ENCODE measurements at places on chromosomes 7 and 10.

GRCh38 chr7:44498230-44498954 lies 7.9 kb upstream of the NUDCD3 start:
- no peak for DNase-seq

GRCh38 chr10:62805231-62806099 lies 945 bp downstream of the ADO start:
- peak; percentile 28 for DNase-seq

DNA sequence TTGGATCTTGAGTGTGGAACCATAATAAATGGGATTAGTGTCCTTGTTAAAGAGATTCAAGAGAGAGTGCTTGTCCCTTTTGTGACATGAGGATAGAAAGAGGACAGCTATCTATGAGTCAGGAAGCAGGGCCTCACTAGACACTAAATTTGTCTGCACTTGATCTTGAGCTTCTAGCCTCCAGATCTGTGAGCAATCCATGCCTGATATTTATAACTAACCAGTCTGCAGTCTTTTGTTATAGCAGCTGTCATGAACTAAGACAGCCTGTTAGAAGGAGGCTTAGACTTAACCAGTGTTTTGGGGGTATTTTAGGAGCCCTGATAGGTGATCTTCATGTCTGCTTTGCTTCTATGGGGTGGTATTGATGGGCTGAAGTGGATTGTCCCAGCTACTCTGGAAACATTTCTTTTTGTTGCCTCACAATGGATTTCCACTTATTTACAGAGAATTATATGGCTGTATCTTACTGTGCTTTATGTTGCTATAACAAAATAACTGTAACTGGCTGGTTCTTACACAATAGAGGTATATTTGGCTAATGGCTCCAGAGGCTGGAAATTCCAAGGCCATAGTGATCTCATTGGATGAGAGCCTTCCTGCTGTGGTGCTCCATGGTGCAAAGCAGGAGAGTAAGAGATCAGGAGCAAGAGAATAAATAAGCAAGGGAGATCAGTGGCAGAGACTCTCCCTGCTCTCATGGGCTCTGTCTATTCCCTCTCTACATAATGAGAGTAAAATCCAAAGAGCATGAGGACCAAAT lies 23.4 kb upstream of the AKR1C3 start:
- no peak for DNase-seq

DNA sequence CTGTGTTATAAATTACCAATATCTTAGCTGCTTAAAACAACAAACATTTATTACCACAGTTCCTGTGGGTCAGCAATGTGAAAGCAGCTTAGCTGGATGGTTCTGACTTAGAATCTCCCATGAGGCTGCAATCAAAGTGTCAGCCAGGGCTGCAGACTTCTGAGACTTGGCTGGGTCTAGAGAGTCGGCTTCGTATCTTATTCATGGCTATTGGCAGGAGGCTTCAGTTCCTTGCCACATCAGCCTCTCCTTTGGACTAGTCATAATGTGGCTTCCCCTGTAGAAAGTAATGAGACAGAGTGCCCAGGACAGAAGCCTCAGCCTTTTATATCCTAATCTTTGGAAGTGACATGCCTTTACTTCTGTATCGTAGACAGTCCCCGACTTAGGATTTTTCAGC lies 27.3 kb downstream of the RALA start:
- DNase-seq: no peak

GRCh38 chr10:74837743-74838142 lies 11.3 kb downstream of the KAT6B start:
- no peak for DNase-seq

DNA sequence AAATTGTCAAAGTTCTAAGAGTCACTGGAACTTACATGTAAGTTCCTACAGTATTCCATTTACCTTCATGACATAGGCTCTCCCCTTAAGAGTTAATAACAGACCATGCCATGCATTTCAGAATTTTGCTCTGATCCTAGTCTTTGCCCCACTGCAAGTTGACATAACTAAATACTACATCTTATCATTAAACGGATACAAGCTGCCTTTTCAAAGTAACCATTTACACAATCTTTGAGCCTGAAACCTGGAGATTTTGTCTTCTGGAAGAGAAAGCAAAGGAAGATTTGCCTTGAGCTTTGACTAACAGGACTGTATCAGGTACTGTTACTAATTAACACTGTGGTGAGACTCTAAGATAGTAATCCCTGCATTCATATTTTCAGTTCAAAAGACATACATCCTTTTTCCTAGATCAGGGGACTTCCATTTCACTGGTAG lies 9.3 kb upstream of the AKR1D1 start:
- no peak for DNase-seq

GRCh38 chr7:128875523-128875948 lies 12.9 kb downstream of the ATP6V1F start:
- no peak for DNase-seq

DNA sequence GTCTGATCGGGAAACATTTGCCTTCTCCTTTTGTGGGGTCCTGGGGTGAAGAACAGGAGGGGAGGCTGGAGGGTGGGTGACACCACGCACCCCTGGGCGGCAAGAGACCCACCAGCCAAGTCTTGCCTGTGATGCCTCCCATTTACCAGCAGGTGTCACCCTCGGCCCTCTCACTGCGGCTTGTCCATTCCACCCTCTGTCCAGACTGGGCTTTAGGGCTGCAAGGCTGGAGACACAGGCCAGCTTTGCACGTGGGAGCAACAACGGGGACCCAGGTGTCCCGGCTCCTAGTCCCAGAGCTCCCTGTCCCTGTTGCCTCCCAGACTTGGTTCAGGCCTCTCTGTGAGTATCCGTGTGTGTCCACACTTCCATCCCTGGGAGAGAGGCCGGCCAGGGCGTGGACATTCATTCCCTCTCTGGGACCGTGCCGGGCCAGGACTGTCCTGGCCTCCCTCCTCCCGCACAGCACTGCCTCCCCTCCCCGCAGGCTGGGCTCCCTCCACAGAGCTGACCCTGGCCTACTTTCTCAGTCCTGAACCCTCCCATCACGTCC lies 36.2 kb upstream of the GTF2IRD1 start:
- peak; percentile 67 for DNase-seq

DNA sequence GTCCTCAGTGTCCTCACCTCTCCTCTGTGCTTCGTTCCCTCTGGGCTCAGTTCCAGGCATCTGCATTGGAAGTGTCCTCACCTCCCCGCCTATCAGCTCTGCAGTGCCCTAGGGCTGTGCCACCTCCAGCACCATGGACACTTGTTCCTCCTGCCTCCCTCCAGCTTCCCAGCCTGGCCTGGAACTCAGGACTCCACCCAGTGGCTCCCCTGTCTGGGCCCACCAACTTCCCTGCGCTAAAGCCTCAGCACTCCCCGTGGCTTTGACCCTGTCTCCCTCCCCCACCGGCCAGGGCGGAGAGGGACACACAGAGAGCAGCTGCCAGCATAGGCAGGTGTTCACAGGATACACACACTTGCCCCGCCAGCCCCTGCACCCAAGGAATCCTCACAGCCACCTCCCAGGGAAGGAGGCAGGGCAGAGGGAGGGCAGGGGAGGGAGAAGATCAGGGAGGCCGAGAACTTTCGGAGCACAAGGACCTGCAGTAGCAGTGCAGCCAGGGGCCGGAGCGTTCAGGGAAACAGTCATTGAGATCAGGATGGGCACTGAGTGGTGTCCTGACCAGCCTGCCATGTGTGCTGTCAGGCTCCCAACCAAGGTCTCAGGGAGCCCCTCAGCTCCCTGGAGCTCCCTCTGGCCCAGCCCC lies 31.3 kb downstream of the ANXA8 start:
- DNase-seq: no peak

- no peak for DNase-seq
Observed at GRCh38 chr7:73980206-73980605, 47.8 kb upstream of the ELN start.

GRCh38 chr7:69115788-69116187 lies 482.5 kb upstream of the AUTS2 start:
- DNase-seq: no peak

- no peak for DNase-seq
Observed at GRCh38 chr7:12570168-12570533, 369 bp upstream of the SCIN start.

DNA sequence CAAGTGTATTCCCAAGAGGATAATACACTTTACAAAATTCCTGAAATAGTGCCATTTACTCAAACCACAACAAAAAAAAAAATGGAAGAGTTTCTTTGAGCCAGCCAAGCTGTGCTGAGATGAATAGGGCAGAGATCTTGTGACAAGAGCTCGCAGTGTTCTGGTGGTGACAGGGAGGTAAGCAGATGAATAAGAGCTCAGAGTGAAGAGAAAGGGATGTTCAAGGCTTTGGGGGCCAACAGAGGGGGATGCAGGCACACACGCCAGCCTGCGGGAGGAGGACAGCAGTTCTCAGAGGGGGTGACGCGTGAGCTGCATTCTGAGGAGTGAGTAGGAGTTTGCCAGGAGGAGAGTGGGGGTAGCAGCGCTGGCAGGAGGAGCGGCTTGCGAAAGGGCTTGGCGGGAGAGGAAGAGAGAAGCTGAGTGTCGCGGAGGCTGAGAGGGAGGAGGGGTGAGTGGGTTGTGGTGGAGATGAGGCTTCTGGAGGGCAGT lies 194.4 kb upstream of the IMMP2L start:
- DNase-seq: no peak

DNA sequence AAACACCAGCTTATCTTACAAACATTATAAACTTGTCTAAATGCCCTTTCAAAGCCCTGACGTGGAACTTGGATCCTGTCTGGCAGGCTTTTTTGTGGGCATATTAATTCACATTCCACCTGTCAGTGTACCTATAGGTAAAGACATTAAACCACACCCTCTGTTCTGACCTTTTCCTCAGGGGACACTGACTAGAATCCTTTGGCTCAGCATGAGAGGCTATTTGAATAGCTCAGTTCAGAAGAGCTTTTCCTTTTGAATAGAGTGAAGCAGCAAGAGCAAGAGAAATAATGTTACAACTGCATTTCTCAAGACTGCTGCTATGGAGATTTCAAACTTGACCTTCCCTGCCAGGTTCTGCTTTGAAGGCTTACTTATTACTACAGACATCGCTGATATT lies 76.9 kb downstream of the CYP51A1 start:
- no peak for DNase-seq

DNA sequence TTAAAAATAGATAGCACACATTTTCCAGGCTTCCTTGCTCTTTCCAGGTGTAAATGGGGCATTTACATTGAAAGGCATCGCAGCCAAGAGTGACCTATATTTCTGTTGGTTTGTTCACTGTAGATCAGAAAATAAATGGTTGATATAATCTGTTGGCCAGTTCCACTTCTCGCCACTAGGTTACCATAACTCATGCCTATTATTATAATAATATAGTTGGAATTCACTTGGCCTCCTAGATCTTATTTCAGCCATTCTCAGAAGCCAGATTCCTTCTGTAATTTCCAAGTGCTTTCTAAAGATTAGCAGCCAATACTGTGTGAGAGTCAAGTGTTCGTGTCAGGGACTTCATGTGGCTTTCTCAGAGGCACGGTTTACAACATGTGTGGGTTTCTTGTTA lies 179.5 kb downstream of the DNAH11 start:
- no peak for DNase-seq

- no peak for DNase-seq
Observed at GRCh38 chr7:2757361-2757903, 69.4 kb downstream of the AMZ1 start.

DNA sequence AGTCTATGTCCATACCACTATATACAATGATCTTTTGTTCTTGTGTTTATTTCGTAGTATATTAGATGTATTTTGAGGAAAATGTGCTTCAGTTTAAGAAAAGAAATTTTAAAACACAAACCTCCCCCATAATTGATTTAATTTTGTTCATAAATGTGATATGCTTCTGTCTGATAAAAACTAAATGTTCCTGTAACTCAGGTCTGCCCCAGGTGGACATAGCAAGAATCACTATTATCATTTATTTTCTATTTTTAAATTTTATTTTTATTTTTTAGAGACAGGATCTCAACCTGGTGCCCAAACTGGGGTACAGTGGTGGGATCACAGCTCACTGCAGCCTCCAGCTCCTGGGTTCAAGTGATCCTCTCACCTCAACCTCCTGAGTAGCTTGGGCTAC lies 43.2 kb downstream of the BEND7 start:
- DNase-seq: no peak

- DNase-seq: no peak
Observed at GRCh38 chr10:15315286-15315685, 55.8 kb downstream of the FAM171A1 start.

DNA sequence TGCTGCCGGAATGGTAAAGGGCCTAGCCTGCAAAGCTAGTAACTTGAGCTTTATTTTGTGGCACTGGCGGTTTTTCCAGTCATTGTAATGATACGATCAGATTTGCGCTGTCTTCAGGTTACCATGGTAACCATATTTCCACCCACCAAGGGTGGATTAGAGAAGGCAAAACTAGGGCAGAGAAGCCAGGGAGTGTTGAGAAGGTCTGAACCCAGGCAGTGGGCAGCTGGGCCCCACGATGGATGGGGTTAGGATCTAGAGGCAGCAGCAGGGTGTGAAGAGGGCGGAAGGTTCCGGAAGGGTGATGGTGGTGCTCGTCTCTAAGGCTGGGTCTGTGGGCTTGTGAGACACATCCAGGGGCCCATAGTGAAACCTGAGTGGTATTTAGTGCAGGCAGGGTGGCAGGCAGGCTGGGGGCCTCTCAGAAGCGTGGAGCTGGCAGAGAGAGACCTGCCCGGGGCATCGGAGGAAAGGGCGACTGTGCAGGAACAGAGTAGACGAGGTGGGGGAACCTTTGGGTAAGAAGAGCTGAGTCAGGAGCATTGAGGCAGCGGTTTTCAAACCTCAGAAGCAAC lies 87.9 kb upstream of the GTF2I start:
- no peak for DNase-seq

GRCh38 chr7:36208997-36209813 lies 56.2 kb downstream of the EEPD1 start:
- DNase-seq: no peak

- no peak for DNase-seq
Observed at GRCh38 chr7:47266799-47267198, 315.1 kb downstream of the TNS3 start.

DNA sequence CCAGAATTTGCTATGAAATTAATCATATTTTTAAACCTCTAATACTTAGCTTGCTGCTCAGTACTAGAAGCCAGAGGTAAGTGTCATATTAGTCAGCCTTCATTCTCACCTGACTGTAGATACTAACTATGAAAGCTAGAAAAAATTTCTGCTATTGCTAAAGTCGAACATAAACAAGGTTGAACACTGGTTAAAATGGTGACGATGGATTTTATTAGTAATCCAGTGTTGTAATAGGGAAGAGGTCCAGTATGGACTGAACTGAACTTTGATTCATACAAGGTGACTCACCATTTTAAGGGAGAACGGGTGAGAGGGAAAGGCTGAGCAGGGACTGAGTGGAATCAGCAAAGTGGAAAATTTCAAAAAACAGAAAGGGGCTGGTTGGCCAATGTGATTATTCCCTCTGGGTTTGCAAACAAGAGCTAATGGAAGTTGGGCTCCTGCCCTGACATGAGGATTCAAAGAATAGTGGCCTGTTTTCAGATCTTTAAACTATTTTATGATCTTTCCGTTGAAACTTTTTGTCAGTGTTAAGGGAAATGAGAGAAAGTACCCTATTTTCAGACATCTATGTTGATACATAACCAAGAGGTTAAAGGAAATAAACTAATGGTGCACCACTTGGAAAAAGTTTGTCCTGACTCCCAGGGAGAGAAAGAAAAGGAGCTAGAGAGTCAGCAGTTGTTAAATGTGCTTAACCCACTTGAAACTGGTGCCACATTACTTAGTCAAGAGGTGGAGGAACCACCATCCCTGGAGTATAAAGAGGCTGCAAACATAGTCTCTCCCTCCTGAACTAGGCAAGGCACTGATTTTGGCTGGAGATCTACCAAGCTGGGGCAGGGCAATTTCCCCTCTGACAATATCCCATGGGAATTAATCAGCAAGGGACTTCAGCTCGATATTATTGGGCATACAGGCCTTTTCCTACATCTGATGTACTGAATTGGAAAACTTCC lies 15.3 kb upstream of the AKR1C1 start:
- no peak for DNase-seq

Data from progenitor cell of endocrine pancreas (in vitro differentiated cells).